ENCODE measurements at places on chromosomes 7 and 10.

DNA sequence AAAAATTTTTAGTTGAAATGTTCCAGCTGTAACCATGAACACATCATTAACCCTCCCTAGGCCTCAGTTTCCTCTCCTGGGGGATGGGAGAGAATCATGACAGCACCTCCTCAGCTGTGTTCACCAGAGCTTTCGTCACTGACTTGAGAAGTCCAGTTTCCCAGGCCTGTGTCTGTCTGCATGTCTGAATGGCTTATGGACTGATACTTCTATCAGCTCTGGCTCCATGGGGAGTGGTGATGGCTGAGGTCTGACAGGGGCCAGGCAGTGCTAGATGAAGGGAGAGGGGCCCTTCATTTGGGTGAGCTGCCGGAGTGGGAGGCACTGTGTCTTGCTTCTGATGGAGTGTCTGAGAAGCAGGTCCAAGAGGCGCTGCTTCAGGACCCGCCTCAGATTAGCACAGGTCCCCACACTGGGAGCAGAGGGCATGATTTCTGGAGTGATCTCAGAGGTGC lies 192.9 kb downstream of the PTPN20 start:
- no peak for DNase-seq

GRCh38 chr7:27101957-27102580 lies 414 bp downstream of the HOXA2 start:
- no peak for DNase-seq

GRCh38 chr7:42742318-42742717 lies 169.6 kb downstream of the C7orf25 start:
- no peak for DNase-seq

GRCh38 chr7:116491887-116492653 lies 7.5 kb upstream of the CAV2 start:
- DNase-seq = no peak

- DNase-seq = no peak
Measured at GRCh38 chr7:55576753-55577152, 4.5 kb upstream of the VOPP1 start.

GRCh38 chr7:95596198-95597063 lies at the start of gene PDK4:
Gene PDK4 (minus strand): TSS chr7:95596516. CDS start chr7:95596293, 223 bp downstream.
- peak; percentile 20 for DNase-seq

DNA sequence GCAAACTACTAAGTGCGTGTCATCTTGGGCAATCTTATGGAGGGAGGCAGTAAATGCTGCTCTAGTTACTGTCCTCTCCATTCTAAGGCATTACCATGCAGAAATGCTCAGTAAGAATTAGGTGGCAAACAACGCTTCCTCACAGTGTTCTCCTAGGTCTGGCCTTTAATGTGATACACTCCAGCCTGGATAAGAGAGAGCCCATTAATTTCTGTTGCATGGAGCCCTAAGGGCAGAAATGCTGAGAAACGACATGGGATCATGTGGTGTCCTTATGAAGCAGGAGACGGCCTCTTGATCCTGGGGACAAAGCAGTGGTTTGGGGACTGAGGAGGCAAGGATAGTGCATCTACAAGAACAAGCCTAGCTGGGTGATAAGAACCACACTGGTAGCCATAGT lies 44.0 kb downstream of the SLC25A13 start:
- DNase-seq = no peak

- no peak for DNase-seq
Measured at GRCh38 chr10:131166486-131166885, 145.0 kb downstream of the TCERG1L start.

DNA sequence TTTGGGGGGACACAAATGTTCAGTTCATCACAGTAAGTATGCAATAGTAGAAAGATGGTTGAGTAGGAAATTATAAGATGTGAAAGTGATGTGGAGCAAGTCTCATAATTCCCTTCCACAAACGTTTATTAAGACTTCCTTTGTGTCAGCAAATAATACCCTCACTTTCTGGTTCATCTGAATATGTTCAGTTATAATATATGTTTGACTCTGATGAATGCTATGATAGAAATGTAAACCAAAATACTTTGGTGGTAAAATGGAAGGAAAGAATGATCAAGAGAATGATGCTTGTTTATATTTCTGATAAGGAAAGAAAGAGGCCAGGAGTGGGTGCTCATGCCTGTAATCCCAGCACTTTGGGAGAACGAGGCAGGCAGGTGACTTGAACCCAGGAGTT lies 111.7 kb upstream of the PLXDC2 start:
- no peak for DNase-seq

- DNase-seq = no peak
Measured at GRCh38 chr10:71589617-71590551, 129.7 kb downstream of the C10orf105 start.

DNA sequence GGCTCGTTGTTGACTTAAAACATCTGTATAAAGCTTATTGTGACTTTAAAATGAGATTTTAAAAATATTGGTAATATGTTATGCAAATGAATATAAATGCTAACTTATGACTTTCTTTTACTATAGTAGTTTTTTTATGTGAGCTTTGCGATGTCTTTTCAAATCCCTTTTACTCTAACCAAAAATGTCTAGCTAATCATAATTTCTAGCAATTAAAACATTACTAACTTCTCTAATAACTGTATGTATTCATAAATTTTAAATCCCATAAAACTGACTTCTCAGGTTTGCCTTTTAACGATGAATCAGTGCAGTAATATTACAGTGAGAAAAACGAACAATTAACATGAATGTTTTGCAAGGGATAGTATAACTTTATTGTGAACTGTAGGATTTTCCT lies 113.2 kb downstream of the MAPK8 start:
- no peak for DNase-seq

- no peak for DNase-seq
Measured at GRCh38 chr7:107613439-107613838, 33.4 kb downstream of the BCAP29 start.

DNA sequence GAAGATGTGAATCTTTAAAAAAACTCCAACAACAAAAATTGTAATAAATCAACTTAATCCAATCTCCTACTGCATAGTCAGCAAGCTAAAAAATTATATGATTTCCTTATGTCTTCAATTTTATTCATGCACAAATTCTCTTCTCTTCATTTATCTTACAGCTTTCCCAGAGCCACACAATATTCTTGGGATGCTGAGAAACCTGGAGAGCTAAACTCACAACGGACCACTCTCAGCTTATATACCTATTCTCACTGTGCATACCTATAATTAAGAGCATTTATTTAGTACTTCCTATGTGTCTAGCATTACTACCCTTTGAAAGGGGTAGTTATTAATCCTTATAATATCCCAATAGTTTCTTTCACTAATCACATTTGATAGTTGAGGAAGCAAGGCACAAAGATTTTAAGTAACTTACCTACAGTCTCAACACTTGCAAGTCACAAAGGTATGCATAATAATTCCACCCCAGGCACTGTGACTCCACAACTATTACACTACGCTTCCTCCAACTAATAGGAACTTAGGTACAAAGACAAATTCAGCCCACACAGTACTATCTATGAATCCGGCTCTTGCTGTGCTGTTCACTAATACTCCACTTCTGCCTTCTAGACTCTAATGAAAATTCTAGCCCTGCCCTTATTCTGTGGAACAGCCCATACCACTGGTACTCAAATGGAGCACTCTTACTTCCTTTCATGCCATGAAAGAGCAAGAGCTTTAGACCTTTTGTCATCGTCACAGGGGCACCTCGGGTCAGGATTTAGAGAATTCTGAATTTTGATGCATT lies 5.1 kb downstream of the CCDC71L start:
- no peak for DNase-seq

GRCh38 chr7:159078911-159079270 lies 65.8 kb downstream of the VIPR2 start:
- DNase-seq = no peak

- no peak for DNase-seq
Measured at GRCh38 chr10:133154411-133154810, 5.6 kb upstream of the KNDC1 start.

- DNase-seq = no peak
Measured at GRCh38 chr10:48279081-48279751, 4.7 kb upstream of the FRMPD2 start.

GRCh38 chr10:119281581-119282071 lies 74.3 kb downstream of the GRK5 start:
- no peak for DNase-seq

GRCh38 chr10:128854204-128854603 lies 612.8 kb upstream of the MGMT start:
- no peak for DNase-seq

- no peak for DNase-seq
Measured at GRCh38 chr7:45088821-45089340, at the start of gene NACAD. Gene NACAD (minus strand): TSS chr7:45088969. CDS start chr7:45088894, 75 bp downstream.

DNA sequence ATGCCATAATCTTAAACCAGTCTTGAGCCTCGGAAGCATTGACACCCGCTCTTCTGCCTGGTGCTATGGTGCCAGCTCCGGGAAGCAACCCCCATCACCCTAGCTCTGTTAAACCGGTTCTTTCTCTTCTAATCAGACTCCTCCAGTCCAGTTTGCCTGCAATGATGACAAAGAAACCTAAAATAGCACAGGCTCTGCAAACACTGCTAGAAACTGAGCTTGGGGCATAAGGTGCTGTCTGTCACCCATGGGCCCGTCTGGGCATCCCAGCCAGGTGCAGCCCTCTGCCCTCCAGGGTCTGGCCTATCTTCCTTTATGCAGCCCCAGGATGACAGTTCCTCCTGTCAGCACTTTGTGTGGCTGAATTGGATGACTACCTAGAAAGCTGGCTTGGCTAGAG lies 14.2 kb upstream of the CAMK2G start:
- DNase-seq = no peak

- DNase-seq = no peak
Measured at GRCh38 chr7:105118612-105119600, 104.9 kb downstream of the KMT2E start.

DNA sequence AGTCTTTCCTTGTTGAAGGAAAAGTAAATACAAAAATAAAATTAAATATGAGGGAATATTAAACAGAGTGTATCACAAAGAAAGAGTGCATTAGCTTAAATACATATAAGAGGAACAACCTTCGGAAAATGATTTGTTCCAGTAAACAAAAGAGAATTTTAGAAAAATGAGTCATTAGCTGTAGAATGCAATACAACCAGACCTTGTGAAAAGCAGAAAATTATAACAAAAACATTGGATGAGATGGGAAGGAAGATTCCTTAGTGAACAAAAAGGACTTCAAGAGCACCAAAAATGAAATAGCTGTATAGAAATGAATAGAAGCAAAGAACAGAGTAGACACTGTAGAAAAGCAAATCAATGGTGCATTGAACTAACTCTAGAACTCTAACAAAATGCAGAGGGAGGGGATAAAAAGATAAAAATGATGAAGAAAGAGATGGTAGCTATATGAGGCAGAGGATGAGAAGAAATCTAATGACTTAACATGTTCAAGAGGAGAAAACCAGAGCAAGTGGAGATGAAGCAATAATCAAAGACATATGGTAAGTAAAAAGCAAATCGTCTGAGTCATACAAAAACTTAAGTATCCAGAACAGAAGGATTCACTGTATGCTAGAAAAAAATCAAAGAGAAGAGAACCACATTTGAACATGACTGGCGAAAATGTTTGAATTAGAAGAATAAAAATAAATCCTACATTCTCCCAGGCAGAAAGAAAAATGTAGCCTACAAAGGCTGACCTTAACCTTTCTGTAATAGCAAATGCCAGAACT lies 190.5 kb downstream of the TMEM26 start:
- DNase-seq = no peak

GRCh38 chr10:65430979-65431378 lies 1494.9 kb upstream of the LRRTM3 start:
- no peak for DNase-seq
